ENCODE measurements at places on chromosomes 3 and 15.

DNA sequence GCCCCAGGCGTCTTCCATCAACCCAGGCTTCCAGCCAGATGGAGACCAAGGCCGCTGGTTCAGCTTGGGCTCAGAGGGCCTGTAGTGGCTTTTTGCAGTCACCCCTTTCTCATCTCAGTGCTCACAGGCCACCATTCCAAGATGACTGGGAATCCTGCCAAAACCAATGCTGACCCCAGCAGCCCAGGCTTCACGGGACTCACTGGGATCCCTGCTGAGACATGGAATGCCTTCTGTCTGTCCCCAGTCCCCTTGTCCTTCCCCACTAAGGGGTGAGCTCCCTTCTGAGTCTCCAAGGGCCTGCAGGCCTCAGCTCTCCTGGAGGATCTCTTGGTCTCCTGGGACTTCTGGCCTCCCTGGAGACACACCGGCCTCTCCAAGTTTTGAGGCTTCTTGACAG lies 77.4 kb upstream of the SEC13 start:
- no peak for DNase-seq

GRCh38 chr3:169848741-169849140 lies 21.0 kb downstream of the LRRC31 start:
- no peak for DNase-seq

- DNase-seq = no peak
Observed at GRCh38 chr3:59809710-59810444, 760.1 kb upstream of the CFAP20DC start.

DNA sequence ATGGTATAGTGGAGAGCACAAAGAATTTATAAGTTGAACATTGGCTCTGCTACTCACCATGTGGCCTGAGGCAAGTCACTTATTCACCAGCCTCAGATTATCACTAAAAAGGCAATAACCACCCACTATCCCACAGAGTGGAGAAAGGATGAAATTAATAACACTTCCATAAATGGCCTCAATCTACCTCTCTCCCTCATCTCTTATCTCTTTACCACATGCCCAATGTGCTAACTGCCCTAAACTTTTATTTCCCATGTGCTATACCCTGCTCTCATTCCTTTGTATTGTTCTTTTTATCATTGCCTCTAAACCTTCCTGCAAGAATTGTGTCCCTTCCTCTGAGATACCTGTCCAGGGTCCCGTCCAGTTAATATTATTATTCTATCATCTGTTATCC lies 26.0 kb downstream of the SLC12A6 start:
- no peak for DNase-seq

- no peak for DNase-seq
Observed at GRCh38 chr3:22245811-22246583, 495.0 kb upstream of the ZNF385D start.

GRCh38 chr3:187976365-187976900 lies 177.5 kb upstream of the LPP start:
- DNase-seq = no peak

GRCh38 chr15:94004697-94005096 lies 226.7 kb upstream of the MCTP2 start:
- peak; percentile 51 for DNase-seq
